ENCODE measurements at places on chromosomes 16 and 17.
A peak's percentile ranks its signal among the peaks of the same experiment; 100 is the strongest.

DNA sequence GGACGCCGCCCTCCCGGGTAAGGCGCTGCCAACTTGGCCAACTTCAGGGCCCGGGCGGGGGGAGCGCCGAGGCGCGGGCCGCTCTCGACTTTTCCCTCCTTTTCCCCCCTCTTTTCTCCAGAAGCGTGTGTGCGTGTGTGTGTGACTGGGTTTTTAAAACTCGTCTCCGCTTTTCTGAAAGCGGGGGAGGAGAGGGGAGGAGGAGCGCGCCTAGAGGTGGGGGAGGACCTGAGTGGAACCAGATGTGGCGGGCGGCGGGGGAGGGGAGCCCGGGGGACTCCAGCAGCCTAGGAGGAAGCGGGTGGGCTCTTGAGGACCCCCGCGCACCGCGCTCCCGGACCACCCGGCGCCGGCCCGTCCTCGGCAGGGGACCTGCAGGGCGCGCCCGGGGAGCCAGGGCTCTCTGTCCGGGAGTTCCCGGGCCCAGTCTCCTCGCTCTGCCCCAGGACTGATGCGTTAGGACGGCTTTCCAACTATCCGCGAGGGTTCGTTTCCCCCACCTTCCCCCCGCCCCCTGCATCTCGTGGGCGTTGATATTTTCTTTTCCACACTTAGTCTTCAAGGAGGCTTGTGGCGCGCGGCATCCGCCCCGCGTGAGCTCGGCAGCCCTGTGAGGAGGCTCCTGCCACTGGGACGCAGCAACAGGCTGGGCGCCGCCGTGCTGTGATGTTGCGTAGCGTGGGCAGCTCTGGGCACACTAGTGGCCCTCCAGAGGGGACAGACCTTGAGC lies 599 bp downstream of the MRC2 start:
- no peak for DNase-seq

DNA sequence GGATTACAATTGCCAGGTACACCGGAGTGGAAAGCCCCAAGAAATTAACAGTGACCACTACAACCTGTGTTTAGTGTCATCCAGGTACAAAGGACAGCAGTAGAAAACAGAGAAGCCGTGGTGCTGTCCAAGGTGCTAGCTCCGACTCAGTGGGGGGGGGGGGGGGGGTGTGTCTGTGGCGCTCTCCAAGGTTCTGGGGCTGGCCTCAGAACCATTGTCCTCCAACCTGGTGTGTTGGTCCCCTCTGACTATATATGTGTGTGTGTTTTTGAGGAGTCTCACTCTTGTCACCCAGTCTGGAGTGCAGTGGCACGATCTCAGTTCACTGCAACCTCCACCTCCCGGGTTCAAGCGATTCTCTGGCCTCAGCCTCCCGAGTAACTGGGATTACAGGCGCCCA lies 5.8 kb upstream of the ZNF23 start:
- DNase-seq = peak; percentile 13

- DNase-seq = no peak
Observed at GRCh38 chr16:12833926-12834325, 30.2 kb upstream of the CPPED1 start.

DNA sequence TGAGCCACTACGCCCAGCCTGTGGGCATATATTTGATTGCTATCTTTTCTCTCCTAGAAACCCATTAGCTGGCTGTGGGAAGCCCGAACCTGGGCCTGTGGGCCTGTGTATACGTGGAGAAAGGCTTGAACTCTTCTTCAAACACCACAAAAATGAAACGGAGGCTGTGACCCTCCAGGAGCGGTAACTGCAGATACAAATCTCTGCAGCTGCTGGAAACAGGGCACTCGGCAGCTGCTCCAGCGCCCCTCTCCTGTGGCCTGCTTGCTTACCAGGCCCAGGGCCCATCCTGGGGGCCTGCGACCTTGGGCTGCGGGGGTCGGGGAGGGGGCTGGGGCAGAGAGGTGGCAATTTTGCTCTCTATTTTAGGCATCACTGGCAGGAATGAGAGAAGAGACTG lies 28.0 kb upstream of the MTSS2 start:
- DNase-seq = no peak

DNA sequence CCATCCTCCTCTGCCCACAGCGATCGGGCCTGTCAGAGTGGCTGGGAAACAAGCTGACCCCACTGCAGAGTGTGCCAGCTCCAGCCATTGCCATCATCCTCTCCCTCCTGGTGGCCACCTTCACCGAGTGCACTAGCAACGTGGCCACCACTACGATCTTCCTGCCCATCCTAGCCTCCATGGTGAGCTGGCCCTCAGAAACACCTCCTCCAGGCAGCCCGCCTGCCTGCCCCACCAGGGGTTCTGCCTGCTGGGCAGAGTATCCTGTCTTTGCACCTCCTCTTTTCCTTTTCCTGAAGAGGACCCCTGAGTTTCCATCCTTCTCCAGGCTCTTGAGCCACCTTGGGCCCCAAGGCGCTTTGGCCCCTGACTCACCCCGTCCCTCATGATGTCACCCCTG lies 10.5 kb upstream of the FOXN1 start:
- DNase-seq = no peak

- DNase-seq = peak; percentile 76
Observed at GRCh38 chr17:82153745-82154375, 55.8 kb upstream of the FASN start.

GRCh38 chr17:77451894-77452852 lies 311.4 kb downstream of the SEC14L1 start:
- DNase-seq = no peak

DNA sequence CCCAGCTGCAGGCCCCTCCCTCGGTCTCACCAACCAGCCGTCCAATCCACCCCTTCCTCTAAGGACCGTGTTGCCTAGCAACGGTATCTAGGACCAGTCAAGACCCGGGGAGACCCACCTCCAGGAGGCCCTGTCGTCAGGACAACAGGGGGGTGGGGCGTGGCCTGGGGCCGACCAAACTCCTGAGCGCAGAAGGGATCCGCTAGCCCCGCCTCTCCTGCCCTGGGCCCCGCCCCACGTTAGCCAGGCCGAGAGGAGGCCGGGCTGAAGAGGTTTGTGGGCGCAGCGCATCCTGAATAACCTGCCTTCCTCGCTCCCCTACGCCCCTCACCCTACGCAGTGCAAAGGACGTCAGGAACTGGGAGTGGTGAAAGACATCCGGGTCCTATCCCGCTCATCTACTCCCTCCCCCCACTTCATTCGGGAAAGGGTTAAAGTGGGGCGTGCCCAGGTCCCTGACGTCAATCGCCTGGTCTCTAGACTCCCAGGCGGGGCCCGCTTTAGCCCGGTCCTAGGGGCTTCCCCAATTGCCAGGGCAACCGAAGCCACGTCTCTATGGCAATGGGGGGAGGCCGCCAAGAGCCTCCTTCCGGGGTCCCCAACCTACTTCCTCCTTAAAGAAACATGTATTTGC lies 14.7 kb downstream of the DLG4 start:
- DNase-seq = peak; percentile 95

- no peak for DNase-seq
Observed at GRCh38 chr16:57029161-57030160, 40.1 kb downstream of the NLRC5 start.

GRCh38 chr17:72397687-72398086 lies 276.9 kb downstream of the SOX9 start:
- DNase-seq = no peak

DNA sequence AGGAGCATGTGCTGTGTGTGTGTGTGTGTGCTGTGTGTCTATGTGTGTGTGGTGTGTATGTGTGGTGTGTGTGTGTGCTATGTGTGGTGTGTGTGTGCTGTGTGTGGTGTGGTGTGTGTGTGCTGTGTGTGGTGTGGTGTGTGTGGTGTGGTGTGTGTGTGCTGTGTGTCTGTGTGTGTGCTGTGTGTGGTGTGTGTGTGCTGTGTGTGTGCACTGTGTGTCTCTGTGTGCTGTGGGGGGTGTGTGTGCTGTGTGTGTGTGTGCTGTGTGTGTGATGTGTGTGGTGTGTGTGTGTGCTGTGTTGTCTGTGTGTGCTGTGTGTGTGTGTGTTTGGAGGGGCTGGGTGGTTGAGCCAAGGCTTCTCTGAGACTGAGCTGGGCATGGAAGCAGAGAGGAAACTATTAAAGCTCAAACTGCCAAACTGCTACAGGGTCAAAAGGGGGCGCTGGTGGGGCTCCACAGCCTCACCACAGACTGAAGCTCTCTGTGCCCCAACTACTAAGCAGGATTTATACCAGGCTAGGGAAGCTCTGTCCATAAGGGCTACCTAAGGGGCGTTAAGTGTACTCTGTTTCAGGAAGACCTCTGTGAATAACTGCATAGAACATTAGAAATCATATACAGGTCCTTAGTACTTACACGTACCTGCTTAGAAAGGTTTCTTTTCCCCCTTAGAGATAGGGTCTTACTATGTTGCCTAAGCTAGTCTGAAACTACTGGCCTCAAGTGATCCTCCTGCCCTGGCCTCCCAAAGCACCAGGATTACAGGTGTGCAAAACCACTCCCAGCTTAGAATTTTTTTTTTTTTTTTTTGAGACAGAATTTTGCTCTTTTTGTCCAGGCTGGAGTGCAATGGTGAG lies 27.8 kb upstream of the GHDC start:
- DNase-seq = peak; percentile 30

DNA sequence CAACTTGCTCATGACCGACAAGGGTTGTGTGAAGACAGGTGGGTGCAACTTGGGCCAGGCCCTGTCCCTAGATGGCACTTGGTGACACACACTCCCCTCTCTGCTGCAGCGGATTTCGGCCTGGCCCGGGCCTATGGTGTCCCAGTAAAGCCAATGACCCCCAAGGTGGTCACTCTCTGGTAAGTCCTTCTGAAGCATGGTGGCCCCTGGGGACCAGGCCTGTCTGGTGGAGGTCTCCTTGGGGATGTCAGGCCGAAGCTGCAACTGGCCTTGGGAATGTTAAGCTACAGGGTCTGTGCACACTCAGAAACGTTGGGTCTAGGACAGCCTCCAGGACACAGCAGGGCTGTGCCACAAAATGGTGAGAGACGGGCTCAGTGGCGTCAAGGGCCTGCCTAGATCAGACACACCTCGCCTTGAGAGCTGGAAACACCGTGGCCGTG lies 6.8 kb downstream of the CDK10 start:
- no peak for DNase-seq

DNA sequence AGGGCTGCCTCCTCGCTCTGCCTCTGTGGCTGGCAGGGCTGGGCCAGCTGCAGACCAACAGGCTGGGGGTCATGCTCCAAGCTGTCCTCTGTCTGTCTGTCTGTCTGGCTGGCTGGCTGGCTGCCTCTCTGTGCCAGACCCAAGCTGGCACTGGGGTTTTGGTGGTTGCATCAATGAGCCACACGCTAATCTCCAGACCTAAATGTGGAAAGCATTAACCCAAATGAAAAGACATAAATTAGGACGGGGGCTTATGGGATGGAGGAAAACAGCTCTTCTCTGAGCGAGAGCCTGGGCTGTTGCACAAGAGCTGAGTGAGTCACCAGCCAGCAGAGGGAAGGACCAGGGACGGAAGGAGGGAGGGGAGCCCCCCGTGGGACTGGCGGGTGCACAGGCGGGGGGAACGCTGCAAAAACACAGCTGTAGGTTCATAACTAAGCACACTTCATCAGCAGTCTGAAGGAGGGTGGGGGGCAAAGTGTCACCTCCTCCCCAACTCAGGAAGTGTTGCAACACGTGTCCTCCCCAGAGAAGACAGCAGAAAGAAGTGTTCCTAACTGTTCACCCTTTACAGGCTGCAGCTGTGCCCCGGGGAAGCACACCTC lies 83.4 kb downstream of the GAS7 start:
- peak; percentile 54 for DNase-seq

GRCh38 chr17:5545051-5545987 lies 39.0 kb downstream of the NLRP1 start:
- no peak for DNase-seq

GRCh38 chr17:56309897-56310296 lies 156.6 kb downstream of the ANKFN1 start:
- no peak for DNase-seq

GRCh38 chr16:67296420-67296819 lies 17.1 kb downstream of the PLEKHG4 start:
- no peak for DNase-seq

DNA sequence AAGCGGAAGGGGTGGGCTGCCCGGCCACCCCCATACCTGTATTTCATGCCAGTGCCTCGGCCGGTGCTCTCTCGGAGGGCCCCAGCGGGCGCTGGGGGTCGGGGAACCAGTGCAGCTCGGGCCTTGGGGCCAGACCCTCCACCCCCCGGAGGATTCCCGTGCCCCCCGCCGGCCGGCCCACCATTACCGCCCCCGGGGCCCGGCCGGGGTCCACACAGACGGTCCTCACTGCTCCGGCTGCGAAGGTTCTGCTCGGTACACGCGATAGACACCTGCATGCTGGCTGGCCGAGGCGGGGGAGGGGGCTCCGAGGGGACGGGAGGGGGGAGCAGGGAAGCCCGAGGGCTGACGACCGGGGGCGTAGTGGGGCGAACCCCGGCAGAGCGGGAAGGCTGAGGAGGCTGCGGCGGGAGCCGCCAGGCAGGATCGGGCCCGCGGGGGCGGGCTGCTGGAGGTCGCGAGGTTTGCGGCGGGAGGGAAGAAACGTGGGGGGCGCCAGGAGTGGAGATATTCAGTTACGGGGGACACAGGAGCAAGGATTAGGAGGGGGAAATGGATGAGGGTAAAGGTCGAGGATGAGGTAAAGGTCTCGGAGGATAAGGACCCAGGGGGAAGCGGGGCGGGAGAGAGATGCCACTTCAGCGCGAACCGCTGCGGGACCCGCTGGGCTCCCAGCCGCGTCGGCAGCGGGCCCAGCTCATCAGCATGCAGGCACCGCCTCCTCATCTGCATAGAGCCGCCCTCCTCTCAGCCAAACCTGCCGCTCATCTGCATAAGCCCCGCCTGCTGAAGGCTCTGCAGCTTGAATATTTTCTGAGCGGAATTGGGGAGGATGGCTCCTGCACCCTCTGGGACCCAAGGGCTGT lies at the start of gene KCNAB3:
Gene KCNAB3 (minus strand): TSS at position 699 of the 866 bp plus-strand sequence. CDS start 421 bp downstream, at position 278.
- DNase-seq = no peak

DNA sequence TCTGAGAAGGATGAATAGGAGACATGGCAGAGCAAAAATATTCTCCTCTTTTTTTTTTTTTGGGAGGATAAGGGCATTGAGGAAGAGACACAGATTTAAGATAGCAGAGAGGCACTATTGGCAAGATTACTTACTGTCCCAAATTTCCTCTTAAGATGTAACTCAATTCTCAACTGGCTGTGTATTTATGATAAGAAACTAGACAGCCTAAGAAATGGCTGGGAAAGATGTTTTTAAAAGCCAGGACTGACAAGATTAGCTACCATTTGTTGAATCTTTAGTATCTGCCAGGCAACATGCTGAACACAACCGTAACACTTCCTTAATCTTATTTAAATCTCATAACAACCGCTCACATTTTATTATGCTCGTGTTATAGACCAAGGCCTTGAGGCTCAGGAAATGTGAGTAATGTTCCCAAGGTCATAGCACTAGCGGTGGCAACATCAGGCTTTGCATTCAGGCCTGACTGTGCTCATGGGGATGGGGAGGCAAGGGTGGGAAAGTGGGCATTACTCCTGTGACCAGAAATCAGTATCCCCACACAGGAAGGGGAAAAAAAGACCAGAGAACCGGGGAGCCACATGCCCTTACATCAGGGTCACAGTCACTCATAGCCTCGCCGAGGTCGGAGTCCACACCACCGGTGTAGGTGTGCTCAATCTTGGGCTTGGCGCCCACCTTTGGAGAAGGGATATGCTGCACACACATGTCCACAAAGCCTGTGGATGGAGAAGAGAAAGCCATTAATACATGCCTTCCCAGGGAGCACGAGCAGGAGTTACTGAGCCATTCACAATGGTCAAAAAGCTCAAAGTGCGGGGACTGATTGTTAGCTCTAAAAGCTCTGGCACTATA lies 15.6 kb downstream of the HIGD1B start:
- no peak for DNase-seq

GRCh38 chr17:74565126-74565525 lies 2.2 kb downstream of the CD300H start:
- DNase-seq = no peak
